T-helper 1 cell treated with Interleukin-12 subunit alpha and Interleukin-12 subunit beta and Interleukin-4 antibody, amounts not matched to agents 30 ng/mL and 1 ng/mL, for 36 hours (primary cell): ENCODE measurements at places on chromosomes 2 and 18. TPM values are rescaled to one million over a fixed set of nuclear protein-coding genes. Genes with fewer than 3 reads are reported as not detected.

LYPD6 gene
- not detected in 2 replicates for total RNA-seq

LOXHD1 gene
- 0.05 TPM in 1 of 2 replicates, not detected in the other for total RNA-seq

ERFE gene
- not detected in 2 replicates for total RNA-seq

HTR2B gene
- not detected in 2 replicates for total RNA-seq

EN1 gene
- not detected in 2 replicates for total RNA-seq

UPP2 gene
- total RNA-seq, result 0.07 TPM in 1 of 2 replicates, not detected in the other

ALPG gene
- total RNA-seq, result not detected in 2 replicates

BZW1 gene
- 267 and 276 TPM in 2 replicates for total RNA-seq

TUBA3D gene
- total RNA-seq, result not detected in 2 replicates

TCF23 gene
- total RNA-seq, result 0.05 TPM in 2 replicates

CHRNG gene
- total RNA-seq, result not detected in 2 replicates

KATNAL2 gene
- 0.47 TPM in 1 of 2 replicates, not detected in the other for total RNA-seq

GALNT3 gene
- 15.4 and 17.5 TPM in 2 replicates for total RNA-seq

GAL3ST2 gene
- total RNA-seq, result not detected in 2 replicates

AMER3 gene
- not detected in 2 replicates for total RNA-seq

IL37 gene
- 0.39 and 0.46 TPM in 2 replicates for total RNA-seq

AQP12B gene
- not detected in 2 replicates for total RNA-seq

LYG2 gene
- total RNA-seq, result not detected in 2 replicates

TRMT61B gene
- total RNA-seq, result 14.9 and 17.5 TPM in 2 replicates

PPP1R7 gene
- 113 and 116 TPM in 2 replicates for total RNA-seq

ARHGEF33 gene
- total RNA-seq, result 0.12 TPM in 1 of 2 replicates, not detected in the other
